ENCODE measurements at places on chromosomes 2 and 18.

- no peak for DNase-seq
These were observed 159.3 kb downstream of the GFPT1 start for GRCh38 chr2:69227716-69228115.

- no peak for DNase-seq
These were observed 39.3 kb downstream of the RPL31 start for GRCh38 chr2:101041413-101041812.

- no peak for DNase-seq
These were observed 63.6 kb downstream of the ZBTB7C start for GRCh38 chr18:48345596-48345995.

- no peak for DNase-seq
These were observed 72.8 kb upstream of the CDH19 start for GRCh38 chr18:66676699-66677098.

GRCh38 chr18:74935434-74935833 is 273.5 kb downstream of the PTGR3 start:
- no peak for DNase-seq

DNA sequence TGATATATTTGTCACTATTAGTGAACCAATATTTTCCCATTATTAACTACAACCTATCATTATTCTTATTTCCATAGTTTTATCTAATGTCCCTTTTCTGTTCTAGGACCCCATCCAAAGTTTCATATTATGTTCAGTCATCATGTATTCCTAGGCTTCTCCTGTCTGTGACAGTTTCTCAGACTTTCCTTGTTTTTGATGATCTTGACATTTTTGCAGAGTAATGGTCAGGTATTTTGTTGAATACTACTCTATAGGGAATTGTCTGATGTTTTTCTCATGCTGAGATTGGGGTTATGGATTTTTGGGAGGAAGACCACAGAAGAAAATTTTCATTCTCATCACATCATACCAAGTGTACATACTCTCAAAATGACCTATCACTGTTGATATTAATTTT is 684.6 kb downstream of the PLCL1 start:
- no peak for DNase-seq

- no peak for DNase-seq
These were observed 154.4 kb upstream of the EPAS1 start for GRCh38 chr2:46142546-46143428.

DNA sequence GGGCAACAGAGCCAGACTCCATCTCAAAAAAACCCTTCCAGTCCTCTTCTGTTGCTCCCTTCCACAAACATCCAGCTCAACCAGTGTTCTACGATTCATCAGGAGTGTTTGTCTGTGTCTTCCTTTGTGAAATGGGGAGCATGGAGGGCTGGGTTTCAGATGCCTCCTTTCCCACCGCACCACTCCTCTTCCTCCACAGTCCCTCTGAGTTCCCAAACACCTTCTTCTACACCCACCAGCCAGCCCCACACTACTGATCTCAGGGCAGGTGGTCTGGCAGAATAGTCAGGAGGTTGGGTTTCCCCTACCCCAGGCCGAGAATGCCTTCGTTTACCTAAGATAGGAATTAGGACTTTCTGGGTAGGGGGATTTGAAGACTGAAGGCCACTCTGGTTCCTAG is 36.9 kb downstream of the NGEF start:
- DNase-seq, result no peak

- DNase-seq, result no peak
These were observed 170.0 kb downstream of the TSN start for GRCh38 chr2:121925466-121925865.

- DNase-seq, result no peak
These were observed 7.1 kb upstream of the NAPG start for GRCh38 chr18:10518595-10519255.

DNA sequence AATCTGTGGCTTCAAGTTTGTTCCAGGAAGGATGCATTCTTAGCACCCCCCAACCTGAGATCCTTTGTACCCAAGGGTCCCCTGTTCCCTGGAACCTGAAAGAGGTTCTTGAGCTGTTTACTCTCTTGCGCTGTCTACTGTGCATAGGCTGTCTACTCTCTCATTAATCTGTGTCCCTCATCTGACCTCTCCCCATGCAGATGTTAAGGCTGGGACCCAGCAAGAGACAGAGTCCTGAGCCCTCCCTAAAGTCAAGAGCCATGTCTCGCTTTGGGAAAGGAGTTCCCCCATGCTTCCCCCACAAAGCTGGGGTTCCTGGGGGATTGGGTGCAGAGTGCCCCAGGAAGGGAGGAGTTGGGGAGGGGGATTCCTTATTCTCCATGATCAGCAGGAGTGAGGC is 312.9 kb downstream of the CYP26B1 start:
- no peak for DNase-seq

DNA sequence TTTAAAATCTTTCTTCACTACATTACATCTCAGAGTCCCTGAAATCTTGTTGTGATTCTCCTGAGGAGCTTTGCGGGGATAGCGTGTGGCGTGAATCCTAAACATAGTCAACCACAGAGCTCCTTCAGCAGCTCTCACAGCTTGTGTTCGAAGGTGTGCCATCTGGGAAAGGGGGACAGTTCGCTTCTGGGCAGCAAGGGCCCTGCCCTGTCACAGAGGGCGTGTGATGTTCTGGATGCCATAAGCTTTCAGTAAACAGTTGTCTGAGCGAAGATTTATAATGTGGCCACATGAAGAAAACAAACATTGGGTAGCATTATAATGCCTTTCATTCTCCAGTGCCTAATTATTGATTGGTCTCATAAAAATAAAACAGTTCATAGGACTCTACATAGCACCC is 172.5 kb downstream of the MYO1B start:
- no peak for DNase-seq

- DNase-seq, result no peak
These were observed 130.7 kb upstream of the KLF7 start for GRCh38 chr2:207296265-207296948.

DNA sequence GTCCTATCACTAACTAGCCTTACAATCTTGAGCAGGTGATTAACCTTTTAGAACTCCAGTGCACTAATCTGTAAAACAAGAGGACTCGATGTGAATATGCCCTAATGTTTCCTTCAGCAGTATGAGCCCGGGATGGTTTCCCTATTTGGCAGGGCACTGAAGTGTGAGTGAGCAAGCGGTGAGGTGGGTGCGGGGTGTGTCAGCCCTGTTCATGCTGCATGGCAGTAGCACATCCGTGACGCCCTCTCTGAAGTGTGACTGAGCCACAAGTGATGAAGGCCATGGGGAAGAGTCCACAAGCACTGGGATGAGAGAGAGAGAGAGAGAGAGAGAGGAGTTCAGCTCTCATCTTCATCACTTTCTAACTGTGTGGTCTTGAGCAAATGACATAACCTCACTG is 168.7 kb downstream of the SETBP1 start:
- DNase-seq, result no peak

- no peak for DNase-seq
These were observed 171.2 kb downstream of the CMPK2 start for GRCh38 chr2:6694555-6694954.

DNA sequence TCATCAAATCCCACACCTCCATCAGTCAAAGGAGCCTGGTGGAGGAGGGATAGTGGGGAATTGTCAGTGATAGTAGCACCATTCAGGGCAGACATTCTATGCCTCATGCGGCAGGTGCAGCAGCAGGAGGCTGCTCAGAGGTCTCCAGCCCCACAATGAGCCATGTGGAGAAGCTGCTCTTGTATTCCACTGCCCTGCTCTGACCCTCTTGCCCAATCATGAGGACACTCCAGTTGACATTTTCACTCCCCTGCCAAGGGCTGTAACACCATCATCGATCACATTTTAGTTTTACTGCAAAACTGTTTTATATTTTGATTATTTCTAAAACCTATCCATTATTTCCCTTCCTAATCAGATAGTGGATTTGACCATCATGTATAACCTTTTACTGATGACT is 487.6 kb upstream of the KLHL29 start:
- no peak for DNase-seq

- DNase-seq, result no peak
These were observed 432.7 kb upstream of the TRIB2 start for GRCh38 chr2:12284037-12284436.

DNA sequence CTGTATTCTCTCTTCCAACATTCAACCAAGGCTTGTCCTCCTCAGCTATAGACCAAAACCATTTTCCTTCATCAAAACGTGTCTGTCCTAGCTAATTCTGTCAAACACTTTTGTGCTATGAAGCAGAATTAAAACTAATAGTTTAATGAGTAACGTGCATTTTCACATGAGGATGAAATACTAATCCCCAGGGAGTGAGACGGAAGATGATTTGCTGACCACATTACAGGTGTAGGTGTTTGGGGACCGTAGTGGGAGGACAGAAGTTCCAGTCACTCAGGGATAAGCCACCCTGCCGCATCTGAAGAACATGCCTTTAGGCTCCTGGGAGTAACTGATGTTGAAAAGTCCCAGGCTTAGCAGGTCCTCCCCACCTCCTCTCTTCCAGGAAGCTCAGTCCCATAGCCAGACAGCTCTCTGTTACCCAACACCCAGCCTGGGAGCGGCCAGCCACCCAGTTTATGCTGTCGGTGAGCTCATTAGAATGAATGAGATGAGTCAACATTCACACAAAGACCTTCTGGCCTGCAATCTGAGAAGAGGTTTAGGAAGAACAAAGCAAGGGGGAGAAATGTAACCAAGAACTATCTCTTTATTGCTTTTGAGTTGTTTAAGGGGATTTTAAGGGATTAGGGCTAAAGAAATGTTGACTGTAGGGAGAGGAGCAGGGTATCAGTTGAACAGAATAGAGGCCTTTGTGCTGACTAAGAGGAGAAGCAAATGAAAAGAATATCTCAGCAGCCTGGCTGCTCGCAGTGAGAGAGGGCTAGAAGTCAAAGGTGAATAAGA is 122.5 kb downstream of the FOXI3 start:
- peak; percentile 46 for DNase-seq

- DNase-seq, result no peak
These were observed 208.8 kb upstream of the SALL3 start for GRCh38 chr18:78770823-78771139.

GRCh38 chr2:28414583-28414982 is 21.9 kb downstream of the FOSL2 start:
- no peak for DNase-seq

DNA sequence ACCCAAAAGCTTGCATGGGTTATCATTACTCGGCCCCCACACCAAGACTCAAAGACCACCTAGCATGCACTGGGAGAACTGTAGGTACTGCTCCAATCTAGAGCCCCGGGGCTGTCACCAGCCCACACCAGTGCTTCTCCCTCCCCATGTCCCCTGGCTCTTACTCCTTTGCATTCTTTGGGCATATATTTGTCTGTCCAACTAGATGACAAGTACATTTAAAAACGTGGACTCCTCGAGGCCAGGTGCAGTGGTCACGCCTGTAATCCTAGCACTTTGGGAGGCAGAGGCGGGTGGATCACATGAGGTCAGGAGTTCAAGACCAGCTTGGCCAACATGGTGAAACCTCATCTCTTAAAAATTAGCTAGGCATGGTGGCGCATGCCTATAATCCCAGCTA is 7.8 kb downstream of the AFG3L2 start:
- no peak for DNase-seq

DNA sequence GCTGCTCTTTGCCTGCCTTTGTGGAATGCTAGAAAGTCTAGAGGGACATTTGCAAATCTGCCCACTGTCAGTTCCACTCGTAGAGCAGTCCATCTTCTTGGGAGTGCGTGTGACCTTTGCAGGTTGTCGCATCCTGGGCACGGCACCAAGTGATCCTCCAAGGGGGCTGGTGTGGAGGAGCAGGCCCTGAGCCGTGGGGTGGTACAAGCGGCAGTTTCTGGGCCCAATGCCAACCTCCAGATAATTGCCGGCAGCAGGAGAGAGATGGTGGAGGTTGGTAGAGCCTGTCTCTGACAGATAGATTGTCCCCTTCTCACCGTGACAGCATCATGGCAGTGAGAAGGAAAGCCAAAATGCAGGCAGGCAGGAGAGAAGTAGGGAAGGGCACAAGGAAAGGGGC is 150.7 kb upstream of the SLC14A2 start:
- DNase-seq, result no peak

GRCh38 chr2:94987074-94988020 is 38.2 kb upstream of the MAL start:
- DNase-seq, result no peak

DNA sequence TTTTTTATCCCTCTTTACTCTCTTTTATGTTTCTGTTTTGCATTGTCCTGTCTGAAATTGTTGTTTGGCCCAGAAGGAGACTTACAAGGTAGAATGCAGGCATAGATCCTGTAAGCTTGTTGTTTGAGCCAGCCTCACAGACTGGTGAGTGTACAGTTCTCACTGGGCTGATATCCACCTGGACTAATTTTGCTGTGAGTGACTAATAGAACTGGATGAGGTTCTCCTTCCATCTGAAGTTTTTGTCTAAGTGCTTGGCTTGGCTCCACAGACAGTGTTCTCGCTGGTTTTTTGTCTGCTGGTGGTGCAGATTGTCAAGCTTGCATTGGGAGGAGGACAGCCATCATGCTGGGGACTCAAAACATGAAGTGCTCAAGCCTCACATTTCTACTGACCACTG is 495.7 kb downstream of the TSN start:
- DNase-seq, result no peak

DNA sequence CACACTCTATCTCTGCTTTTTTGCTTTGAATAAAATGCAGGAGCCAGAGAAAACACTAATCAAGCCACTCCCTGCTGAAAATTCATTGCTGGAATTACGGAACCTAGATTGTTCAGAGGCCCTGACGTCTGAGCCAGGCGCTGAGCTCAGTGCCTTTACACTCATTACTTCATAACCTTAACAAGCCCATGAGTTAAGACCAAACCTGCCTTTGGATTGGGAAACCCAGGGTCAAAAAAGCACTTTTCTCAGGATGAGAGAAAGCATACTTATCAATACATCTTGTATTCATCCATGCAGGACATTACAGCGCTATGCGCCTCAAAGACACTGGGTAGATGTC is 762 bp downstream of the INO80C start:
- DNase-seq, result no peak

GRCh38 chr2:205596581-205596980 is 85.7 kb upstream of the NRP2 start:
- no peak for DNase-seq

DNA sequence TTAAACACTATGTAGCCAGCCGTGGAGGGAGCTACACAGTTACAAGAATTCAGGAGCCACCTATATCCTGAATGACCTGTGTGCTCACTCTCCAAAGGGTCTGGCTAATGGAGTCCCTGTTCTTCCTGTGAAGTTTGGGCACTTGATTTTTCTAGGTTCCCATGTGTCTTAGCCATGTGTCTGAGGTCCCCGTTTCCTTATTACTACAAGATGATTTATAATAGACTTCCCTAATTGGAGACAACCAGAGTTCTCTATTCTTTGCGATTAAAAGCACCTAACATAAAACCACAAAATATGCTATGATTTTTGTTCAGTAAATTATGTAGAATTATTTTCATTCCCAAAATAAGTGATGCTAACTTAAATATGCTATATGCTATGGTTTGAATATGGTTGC is 83.4 kb downstream of the PDK1 start:
- DNase-seq, result no peak

Data from NCI-H526 treated with DMSO at 0.1 percent for 48 hours (cell line).